ENCODE measurements at places on chromosomes 16 and 17.

DNA sequence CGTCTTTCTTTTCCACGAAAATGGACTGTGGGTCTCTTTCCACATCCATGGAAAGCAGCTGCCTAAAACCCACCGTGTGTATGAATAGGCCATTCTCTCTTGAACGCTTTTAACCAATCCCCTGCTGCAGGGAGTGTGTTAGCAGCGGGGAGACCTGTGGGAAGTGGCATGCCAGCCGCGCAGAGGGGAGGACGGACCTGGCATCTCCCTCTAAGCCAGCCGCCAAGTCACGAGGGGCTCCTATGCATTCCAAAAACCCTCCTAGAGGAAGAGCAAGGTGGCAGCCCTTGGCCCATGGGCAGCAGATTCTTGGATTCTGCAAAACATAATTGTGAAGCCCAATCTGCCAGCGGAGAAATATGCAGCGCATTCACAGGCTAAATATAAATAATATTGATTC lies 15.4 kb downstream of the RBFOX3 start:
- DNase-seq, result no peak

- no peak for DNase-seq
These were observed 4.7 kb downstream of the DLX3 start for GRCh38 chr17:49990331-49990730.

DNA sequence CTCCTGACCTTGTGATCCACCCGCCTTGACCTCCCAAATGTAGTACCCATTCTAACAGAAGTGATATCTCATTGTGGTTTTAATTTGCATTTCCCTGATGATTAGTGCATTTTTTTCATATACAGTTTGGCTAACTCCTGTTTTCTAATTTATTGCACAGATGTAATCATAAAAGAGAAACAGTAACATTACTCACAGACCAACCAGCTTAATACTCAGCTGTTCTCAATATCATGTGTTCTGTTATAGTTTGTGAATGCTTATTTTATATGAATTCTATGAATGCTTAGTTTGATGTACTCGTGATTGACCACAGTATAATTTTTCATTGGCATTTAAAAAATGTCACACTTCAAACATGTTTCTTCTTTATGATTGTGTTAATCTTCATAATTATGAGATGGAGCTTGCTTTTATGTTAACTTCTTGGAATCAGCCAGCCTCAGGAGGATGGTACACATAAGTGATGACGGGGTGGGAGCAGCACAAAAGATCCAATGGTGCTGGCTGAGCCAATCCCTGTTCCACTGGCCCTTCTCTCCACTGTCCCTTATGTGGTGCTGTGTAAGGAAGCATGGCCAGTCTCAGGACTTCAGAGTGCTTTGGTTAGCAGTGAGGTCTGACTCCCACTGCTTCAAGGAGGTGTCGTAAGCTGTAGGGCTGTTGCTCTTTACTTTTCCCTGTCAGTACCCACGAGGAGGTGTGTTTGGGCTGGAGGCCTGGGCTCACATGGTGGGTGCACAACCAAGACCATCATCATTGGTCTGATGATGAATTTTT lies 191.0 kb downstream of the SPECC1 start:
- DNase-seq, result no peak

DNA sequence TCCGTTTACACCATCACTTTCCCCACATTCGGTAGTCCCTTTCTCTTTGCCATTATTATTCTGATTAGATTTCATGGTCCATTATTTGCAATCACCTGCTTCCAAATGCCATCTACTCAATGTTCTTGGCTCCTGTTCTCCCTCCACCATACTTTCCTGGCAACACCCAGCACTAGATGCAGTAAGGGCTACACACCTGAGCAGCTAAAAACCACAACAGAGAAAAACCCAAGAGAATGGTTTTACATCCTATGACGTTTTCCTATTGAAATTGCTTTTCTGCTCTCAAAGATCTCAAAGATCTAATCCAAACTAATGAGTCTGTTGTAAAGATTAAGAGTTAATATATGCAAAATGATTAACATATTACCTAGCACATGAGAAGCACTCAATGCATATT lies 441.3 kb downstream of the SHISA9 start:
- DNase-seq, result no peak

- peak; percentile 81 for DNase-seq
These were observed 24.3 kb upstream of the CRISPLD2 start for GRCh38 chr16:84795329-84796053.

- no peak for DNase-seq
These were observed 50.2 kb upstream of the NOG start for GRCh38 chr17:56543280-56543679.

GRCh38 chr17:607361-608147 lies 107.1 kb downstream of the VPS53 start:
- no peak for DNase-seq

DNA sequence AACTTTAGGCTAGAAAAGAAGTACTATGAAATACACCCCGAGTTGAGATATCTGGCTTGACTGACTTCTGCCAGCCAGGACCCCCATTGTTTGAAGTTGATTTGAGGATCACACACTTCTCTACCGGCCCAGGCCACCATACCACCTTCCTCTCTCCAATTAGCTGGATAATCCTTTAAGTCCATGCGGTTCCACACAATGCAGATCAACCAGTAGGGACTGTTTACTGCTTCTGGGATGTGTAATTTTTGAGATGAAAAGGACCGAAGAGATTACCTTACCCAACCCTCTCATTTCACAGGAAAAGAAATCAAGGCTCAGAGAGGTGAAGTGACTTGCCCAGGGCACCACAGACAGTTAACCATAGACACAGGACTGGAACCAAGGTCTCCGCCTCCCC lies 20.5 kb downstream of the ERN1 start:
- no peak for DNase-seq

DNA sequence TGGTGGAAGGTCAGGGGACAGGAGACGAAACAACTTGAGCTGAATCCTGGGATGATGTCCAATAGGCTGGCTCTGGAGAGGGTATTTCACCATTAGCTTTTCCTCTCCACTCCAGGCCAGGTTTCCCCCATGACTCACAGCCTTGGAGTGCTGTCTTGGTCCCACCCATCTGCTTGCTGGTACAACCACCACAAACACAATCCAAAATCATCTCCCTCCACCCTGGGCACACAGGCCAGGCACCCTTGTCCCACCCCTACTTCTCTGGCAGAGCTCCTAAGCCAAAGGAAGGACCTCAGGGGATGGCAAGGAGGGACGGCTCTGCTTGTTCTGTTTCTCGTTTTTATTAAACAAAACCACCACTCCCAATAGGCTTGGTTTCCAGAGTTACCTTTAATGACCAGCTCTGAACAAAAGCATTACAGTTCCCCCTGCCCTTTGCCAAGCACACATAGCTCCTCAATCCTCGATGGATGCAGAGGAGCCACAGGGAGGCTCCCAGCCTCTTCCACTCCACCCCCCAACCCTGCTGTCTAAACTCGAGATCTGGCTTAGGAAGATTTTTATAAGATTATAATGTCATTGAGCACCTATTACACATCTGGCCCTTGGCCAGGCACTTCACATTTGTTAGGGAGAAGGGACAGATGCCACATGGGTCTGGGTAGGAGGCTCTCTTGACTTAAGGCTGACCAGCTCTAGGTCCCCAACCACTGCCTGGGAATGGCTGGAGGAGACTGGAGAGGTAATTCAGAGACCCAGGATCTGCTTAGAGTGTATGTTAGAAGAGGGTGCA lies 13.3 kb downstream of the CAVIN1 start:
- no peak for DNase-seq

GRCh38 chr17:17090642-17091103 lies 48.4 kb downstream of the MPRIP start:
- DNase-seq, result no peak

GRCh38 chr17:81593105-81593871 lies 41.1 kb upstream of the FAAP100 start:
- DNase-seq, result no peak

DNA sequence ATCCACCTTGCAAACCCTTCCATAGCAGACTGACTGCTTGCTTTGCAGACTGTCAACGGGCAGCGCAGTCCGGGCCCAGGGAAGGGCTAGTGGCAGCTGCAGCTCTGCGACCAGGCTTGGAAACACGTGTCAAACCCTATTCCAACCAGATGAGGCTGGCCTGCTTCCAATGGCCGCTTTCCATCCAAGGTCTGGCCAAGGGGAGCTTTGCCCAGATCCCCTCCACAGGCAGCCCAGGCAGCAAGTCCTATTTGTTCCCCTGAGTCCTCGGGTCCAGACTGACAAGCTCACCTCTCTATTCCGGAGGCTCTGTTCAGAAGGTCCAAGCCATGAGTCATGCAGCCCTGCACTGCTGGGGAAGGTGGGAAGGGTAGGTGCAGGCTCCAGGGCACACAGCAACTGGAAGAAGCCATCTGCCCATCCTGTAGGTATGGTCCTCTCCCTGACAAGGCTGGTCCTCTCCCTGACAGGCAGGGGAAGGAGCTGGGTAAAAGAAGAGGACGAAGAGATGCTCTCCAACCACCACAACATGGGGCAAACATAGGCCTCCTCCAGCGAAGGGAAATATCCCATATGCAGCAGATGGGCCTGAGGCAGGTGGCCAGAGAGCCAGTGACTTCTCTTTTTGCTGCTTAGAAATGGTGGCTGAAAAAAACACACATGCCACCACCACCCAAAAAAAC lies 22.6 kb upstream of the AXIN2 start:
- no peak for DNase-seq

- no peak for DNase-seq
These were observed 6.3 kb upstream of the TENT4B start for GRCh38 chr16:50146479-50147435.

DNA sequence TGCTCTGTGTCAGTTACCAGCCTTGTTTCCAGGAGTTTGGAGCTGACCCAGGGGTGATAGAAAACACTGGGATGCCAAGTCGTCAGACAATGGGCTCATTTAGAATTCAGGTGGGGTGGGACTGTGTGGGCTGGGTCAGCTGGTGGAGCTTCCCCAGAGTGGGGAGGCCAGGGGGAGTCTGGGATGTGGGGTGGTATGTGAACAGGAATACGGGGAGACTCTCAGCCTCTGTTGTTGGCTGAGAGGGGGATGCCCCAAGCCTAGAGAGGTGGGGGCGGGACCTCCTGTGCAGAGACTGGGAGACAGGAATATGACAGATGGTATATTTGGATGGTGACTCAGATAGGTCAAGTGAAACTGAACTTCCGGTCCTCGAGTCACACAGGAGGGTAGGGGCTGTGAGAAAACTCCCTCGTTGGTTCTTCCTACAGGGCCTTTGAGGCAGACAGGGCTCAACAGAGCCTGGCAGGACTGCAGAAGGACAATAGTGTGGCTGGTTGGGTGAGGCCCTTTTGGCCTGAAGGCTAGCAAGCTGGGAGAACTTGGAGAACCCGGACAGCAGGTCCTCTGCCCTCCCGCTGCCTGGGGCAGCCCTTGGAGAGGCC lies 23.7 kb downstream of the CDH1 start:
- DNase-seq, result no peak

DNA sequence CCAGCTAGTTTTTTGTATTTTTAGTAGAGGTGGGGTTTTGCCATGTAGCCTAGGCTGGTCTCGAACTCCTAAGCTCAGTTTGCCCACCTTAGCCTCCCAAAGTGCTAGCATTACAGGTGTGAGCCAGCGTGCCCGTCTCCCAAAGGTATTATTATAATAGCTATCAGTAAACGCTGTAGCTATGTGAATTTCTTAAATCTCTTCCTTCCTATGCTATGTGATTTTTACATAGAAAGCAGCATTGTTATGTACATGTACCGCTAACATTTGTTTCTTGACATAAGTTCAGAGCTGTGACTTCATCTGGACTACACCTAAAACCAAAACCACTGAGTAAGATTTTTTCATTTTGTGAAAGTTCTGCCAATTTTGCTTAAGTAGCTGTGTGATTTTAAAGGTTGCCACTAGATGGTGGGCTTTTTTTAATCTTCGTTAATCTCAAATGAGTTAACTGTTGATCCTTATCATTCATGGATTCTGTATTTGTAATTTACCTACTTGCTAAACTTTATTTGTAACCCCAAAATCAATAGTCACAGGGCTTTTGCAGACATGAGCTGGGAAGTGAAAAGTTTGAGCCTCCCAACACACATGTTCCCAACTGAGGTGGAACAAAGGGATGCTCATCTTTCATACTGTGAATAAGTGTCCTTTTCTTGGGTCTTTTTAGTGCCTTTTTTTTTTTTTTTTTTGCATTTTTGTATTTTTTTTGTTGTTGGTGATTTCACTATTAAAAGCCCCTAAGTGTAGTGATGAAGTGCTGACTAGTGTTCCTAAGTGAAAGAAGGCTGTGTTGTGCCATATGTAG lies 21.9 kb downstream of the PRKAR1A start:
- no peak for DNase-seq

- DNase-seq, result no peak
These were observed 150.7 kb downstream of the SOCS1 start for GRCh38 chr16:11105038-11105903.

- DNase-seq, result no peak
These were observed 202.5 kb upstream of the MON1B start for GRCh38 chr16:76988526-76988925.

DNA sequence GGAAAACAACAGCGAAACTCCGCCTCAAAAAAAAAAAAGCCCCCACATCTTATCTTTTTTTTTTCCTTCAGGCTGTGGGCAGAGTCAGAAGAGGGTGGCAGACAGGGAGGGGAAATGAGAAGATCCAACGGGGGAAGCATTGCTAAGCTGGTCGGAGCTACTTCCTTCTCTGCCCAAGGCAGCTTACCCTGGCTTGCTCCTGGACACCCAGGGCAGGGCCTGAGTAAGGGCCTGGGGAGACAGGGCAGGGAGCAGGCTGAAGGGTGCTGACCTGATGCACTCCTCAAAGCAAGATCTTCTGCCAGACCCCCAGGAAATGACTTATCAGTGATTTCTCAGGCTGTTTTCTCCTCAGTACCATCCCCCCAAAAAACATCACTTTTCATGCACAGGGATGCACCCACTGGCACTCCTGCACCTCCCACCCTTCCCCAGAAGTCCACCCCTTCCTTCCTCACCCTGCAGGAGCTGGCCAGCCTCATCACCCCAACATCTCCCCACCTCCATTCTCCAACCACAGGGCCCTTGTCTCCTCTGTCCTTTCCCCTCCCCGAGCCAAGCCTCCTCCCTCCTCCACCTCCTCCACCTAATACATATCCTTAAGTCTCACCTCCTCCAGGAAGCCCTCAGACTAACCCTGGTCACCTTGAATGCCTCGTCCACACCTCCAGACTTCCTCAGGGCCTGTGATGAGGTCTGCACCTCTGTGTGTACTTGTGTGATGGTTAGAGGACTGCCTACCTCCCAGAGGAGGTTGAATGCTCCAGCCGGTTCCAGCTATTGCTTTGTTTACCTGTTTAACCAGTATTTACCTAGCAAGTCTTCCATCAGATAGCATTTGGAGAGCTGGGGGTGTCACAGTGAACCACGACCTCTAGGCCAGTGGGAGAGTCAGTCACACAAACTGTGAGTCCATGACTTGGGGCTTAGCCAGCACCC lies 1.2 kb upstream of the HBA1 start:
- DNase-seq, result no peak

DNA sequence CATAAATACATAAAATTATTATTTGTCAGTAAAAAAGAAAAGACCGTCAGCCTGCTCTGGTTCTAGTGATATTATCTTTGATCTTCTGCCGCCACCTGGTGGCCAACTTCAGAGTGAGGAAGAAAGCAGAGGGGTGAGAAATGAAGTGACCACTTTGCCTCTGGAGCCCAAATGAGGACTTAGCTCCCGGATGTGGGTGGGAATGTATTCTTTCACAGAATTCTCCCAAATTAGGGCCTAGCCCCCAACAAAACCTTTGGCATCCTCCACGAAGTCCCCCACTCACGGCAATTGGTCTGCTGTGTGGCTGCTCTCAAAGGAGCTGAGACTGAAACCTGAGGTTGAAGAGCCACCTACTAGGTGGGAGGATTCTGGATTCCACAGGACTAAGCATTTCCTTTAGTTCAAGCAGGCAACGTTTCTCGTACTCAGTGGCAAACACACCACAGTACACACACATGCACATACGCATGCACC lies 4.9 kb upstream of the ZNF267 start:
- peak; percentile 76 for DNase-seq

- DNase-seq, result no peak
These were observed 128.8 kb upstream of the FOXF1 start for GRCh38 chr16:86381491-86381890.

Data from heart left ventricle (tissue), 16 donors.